Hepatocyte (in vitro differentiated cells): ENCODE measurements at places on chromosomes 2 and 18. TPM values are rescaled to one million over a fixed set of nuclear protein-coding genes. Genes with fewer than 3 reads are reported as not detected.

GRCh38 chr18:69708844-69709243, 238.8 kb downstream of the CD226 start:
- H3K4me3 ChIP-seq: no peak overlapping the region
- DNase-seq: no peak
- H3K27me3 ChIP-seq: no peaks in the 10 kb centered on the region
- H3K36me3 ChIP-seq: no peaks in the 10 kb centered on the region

GRCh38 chr2:67561457-67561965, 164.4 kb downstream of the ETAA1 start:
- H3K27me3 ChIP-seq: no peaks in the 10 kb centered on the region
- peak; percentile 81 for DNase-seq
- H3K36me3 ChIP-seq: no peaks in the 10 kb centered on the region
- H3K27ac ChIP-seq: peak overlapping the region; percentile 78

The PDE11A gene
- total RNA-seq: 1.9 and 2.2 TPM in 2 replicates

DNA sequence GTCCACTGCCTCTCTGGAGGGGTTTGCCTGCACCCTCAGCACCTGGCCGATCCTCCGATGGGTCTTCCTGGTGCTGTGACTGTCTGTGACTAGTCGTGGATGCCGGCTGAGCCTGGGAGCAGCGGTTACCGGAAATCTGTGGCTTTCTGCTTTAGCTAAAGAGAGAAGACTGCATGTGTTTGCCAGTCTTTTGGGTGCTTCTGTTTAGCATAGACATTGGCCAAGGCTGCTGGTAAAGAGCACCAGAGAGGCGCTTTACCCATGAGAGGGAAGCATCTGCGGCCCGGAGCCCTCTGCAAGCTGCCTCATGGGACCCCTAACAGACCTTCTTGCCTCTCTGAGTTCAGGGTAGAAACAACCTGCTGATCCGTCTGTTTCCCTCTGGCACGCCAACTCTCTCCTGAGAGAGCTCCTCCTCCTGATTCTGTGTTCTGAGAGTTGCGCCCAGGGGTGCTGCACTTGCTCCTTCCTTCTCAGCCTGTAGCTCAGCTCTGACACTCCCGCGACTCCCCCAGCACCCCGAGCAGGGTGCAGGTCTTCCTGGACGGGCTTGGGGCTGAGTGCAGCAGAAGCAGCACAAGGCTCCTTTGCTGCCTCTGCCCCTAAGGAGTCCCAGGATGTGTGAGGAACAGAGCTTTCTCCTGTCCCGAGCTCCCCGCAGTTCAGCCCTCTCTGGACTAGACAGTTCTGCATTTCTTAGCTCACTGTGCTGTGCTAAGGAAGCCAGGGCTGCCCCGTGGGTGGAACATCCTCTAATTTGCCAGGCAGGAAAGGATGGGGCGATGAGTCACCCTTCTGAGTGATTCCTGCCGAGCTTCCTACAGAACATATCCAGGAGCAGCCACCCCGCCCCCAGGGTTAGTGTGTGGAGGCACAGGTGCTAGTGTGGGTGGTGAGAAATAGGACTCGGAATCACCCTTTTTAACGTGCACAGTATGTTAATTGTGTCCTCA, 203.2 kb downstream of the SH3RF3 start:
- peaks cover 24% of the 10 kb centered on the region for H3K4me1 ChIP-seq
- H3K4me3 ChIP-seq: no peak overlapping the region
- no peak overlapping the region for H3K27ac ChIP-seq
- DNase-seq: peak; percentile 87
- no peaks in the 10 kb centered on the region for H3K27me3 ChIP-seq
- no peaks in the 10 kb centered on the region for H3K36me3 ChIP-seq

DNA sequence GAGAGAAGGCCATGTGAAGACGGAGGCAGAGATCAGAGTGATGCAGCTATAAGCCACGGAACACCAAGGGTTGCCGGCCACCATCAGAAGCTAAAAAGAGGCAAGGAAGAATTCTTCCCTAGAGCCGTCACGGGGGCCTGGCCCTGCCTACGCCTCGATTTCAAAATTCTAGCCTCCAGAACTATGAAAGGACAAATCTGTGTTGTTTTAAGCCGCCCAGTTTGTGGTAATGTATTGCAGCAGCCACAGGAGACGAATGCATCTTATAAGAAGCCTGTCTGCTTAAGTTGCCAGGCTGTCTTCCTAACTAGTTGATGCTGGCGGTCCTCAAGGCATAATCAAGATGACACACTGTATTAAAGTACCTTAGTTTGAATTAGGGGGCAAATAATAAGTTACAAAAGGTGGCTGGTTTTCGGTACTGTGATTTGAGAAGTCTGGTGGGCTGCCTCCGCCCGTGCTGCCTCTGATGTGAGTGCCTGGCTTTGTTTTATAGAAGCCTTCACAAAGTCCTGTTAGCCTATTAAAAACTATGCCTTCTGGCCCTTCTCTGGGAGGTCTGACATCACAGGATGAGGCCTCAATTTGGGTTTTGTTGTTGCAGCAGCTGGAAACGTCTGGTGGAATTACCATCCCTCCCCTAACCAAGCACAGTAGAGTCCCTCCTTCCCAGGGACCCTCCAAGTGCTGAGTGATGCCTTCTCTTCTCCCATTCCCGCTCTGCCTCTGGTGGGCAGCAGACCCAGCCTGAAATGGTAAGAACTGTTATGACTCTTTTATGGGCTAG, 53.6 kb downstream of the SRD5A2 start:
- peak; percentile 46 for DNase-seq
- H3K36me3 ChIP-seq: no peaks in the 10 kb centered on the region
- H3K27ac ChIP-seq: peak overlapping the region; percentile 63
- no peaks in the 10 kb centered on the region for H3K4me1 ChIP-seq
- peaks cover 6% of the 10 kb centered on the region for H3K27me3 ChIP-seq

DNA sequence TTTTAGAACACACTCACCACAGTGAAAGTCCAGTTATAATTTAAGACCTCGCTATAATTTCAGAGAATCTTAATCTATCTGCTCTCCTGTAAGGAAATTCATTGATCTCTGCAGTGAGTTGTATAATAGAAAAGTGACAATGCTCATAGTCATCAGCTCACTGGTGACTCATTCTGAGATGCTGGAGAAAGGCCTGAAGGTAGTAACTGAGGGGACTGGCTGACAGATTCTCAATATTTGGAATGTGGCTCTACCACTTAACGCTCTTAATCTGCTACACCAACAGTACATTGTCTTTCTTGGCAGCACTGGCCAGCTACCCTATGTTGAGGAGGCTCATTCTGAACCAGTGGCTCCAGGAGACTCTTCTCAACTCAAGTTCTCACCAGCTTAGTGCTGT, 246.1 kb downstream of the RPRM start:
- H3K4me1 ChIP-seq: no peaks in the 10 kb centered on the region
- no peaks in the 10 kb centered on the region for H3K27me3 ChIP-seq
- no peak overlapping the region for H3K4me3 ChIP-seq
- no peak for DNase-seq
- H3K36me3 ChIP-seq: no peaks in the 10 kb centered on the region

The GRHL1 gene
- 10.0 and 10.9 TPM in 2 replicates for total RNA-seq

The CDK15 gene
- total RNA-seq: 0.80 and 4.0 TPM in 2 replicates

The OSR1 gene
- 16.1 and 19.8 TPM in 2 replicates for total RNA-seq

DNA sequence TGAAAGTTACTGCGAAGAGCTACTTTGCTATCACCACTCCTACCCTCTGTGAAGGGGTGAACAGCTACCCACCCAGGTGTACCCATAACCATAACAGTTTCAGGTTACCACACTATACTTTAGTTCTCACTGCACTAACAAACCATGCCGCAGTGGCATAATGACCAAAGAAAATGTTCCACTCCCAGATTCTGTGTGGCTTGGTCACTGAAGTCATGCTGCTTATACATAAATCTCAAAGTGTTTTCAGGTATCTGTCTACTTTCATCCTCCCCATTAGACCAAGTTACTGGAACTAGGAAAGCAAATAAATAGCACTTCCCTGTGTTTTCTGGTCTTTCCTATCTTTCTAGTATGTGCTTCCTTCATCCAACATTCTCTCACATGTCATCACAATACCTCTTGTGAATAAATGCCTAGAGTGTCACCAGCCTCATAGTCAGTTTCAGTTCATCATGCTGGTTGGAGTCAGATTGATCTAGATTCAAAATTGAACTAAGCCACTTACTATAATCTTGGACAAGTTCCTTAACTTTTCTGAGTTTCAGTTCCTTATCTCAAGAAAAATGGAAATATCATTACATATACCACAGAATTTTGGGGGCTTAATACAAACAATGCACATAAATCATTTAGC, 293.6 kb downstream of the FSIP2 start:
- no peak for DNase-seq

DNA sequence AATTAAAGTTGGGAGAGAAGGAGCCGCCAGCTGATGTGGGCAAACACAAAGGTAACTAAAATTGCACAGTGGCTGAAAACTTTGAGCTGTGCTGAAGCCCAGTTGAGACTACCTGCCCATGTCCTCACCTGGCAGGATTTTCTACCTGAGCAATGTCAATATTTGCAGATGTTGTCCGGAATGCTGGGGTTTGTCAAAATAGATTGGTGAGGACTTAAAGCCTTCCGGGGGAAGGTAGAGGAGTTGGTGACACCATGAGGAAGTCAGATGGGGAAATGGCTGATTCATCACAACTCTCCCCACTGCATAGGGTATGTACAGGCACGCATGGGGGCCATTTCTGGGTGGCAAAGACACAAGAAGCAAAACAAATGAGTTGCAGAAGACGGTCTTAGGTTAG, 114.9 kb downstream of the ALK start:
- H3K27me3 ChIP-seq: peaks cover 1% of the 10 kb centered on the region
- H3K4me1 ChIP-seq: no peaks in the 10 kb centered on the region
- no peak overlapping the region for H3K27ac ChIP-seq
- DNase-seq: peak; percentile 31

DNA sequence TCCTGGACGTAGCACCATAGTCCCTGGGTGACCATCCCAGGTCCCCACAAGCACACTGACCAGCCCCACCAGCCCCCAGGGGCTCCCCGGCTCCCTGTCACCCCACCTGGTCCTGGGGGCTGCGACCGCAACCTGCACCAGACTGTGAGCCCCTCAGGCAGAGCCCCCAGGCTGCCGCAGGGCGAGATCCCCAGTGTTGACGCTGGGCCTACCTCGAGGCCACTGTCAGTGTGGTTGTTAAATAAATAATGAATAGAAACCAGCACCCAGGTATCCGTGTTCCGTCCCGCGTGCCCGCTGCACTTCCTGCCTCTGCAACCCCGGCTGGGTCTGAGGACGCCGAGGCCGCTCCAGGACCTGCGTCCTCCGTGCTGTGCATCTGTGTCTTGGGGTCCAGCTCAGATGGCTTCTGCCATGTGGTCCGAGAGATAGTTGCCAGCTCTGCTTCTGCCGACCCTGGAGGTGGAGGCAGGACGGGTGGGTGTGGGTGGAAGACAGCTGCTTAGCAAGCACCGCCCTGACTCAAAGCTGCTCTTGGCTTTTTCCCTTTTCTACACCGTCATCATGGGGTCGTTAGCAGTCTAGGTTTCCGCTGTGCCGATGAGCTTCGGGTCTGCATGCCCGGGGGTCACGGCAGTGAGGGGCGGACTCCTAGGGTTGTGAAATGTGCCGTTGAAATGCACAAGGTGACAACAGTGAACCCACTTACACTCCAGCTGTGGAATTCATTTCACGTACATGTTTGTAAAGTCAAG, 74.2 kb downstream of the NFATC1 start:
- H3K27me3 ChIP-seq: no peaks in the 10 kb centered on the region
- no peak overlapping the region for H3K4me3 ChIP-seq
- H3K4me1 ChIP-seq: no peaks in the 10 kb centered on the region
- DNase-seq: no peak

DNA sequence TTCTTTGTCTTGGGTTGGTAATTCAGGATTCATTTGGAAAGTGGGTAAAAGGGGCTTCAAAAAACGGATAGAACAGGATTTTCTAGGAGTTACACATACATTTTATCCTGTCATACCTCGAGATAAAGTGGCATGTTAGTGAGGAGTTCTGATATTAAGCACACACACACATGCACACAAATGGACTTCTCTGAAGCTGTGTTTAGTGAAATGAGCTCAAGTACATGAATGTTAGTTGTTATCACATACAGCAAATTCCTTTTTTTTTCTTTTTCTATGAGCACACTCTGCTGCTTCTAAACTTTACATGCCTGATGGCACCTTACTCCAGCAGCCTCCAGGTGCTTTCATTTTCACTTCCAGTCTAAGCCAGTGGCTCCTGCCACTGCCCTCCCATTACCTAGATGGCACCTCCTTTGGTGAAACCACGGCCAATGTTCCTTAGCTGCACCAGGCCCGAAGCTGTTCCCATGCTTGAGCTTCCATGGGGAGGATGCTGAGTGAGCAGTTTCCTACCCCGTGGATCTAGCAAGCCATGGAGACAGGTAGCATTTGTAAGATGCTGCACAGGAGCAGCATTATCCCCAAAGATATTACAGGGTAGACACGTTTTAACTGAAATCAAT, 49.7 kb downstream of the STAT1 start:
- H3K36me3 ChIP-seq: no peaks in the 10 kb centered on the region
- H3K27ac ChIP-seq: no peak overlapping the region
- DNase-seq: no peak

GRCh38 chr18:61368001-61368400, 34.8 kb downstream of the CDH20 start:
- H3K27me3 ChIP-seq: no peaks in the 10 kb centered on the region
- no peak for DNase-seq
- no peak overlapping the region for H3K27ac ChIP-seq
- H3K36me3 ChIP-seq: no peaks in the 10 kb centered on the region
- H3K4me1 ChIP-seq: no peaks in the 10 kb centered on the region

DNA sequence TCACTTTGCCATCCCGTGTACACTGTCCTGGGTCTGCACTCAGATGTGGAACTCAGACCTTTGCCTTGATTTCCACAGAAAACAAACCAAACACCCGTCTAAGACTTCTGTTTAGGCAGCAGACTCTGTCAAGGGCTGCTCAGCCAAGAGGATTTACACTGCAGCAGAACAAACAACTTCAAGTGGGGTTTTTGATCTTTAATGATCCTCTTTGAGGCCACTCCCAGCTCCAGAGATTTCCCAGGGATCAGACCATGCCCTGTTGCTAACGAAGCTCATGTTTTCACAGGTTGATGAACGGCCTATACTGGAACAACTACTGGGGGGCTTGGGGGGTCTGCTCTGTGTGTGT, 52.5 kb upstream of the LGALSL start:
- H3K4me1 ChIP-seq: peaks cover 54% of the 10 kb centered on the region
- no peaks in the 10 kb centered on the region for H3K36me3 ChIP-seq
- peak; percentile 63 for DNase-seq
- H3K27me3 ChIP-seq: no peaks in the 10 kb centered on the region

DNA sequence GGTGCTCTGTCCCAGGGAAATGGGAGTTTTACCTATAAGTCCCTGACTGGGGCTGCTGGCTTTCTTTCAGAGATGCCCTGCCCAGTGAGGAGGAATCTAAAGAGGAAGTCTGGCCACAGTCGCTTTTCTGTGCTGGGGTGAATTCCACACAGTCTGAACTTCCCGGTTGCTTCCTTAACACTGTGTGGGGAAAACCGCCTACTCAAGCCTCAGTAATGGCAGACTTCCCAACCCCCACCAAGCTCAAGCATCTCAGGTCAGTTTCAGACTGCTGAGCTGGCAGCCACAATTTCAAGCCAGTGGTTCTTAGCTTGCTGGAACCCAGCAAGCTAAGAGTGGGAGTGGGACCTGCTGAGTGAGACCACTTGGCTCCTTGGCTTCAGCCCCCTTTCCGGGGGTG, 54.9 kb downstream of the NUP35 start:
- H3K4me1 ChIP-seq: no peaks in the 10 kb centered on the region
- H3K36me3 ChIP-seq: no peaks in the 10 kb centered on the region
- DNase-seq: no peak
- H3K4me3 ChIP-seq: no peak overlapping the region
- no peaks in the 10 kb centered on the region for H3K27me3 ChIP-seq
